RPMI7951 (cell line): ENCODE measurements at places on chromosomes 12 and 14.

- no peak for DNase-seq
Observed at GRCh38 chr12:111405859-111406473, at the start of gene SH2B3. Gene SH2B3 (plus strand): TSS chr12:111405923. CDS start chr12:111418146, 12,223 bp downstream.

GRCh38 chr14:24990050-24990449 lies 59.9 kb downstream of the STXBP6 start:
- no peak for DNase-seq

DNA sequence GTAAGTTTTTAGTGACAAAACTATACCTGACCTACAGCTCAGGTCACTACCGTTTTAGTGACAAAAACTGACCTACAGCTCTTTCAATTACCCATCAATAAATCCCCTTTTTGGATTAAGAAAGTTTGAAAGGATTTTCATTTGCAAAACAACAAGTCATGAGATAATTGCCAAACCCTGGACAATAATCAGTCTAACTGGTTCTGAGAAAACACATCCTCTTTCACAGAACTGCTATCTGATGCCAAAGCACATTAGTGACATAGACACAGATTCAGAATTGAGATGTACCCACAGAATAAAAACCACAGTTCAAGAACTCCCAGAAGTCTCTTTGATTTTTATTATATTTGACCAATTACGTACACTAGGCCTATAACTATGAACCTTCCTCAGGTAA lies 126.0 kb upstream of the COCH start:
- no peak for DNase-seq

DNA sequence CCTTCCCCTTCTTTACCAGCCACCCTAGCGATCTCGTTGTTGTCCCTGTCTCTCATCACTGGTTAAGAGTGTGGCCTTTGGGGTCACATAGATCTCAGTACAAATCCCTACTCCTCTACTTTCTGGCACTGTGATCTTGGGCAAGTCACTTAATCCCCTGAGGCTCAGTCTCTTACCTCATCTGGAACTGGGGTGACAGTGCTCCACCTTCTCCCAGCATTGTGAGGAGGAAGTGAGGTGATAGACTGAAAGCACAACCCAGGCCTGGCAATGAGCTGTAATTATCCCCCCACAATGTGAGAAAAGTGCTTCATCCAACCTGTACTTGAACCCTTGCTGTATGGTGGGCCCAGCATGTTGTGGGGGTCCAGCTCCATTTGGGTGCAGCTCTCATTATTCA lies 48.0 kb downstream of the IRAK3 start:
- DNase-seq, result no peak

DNA sequence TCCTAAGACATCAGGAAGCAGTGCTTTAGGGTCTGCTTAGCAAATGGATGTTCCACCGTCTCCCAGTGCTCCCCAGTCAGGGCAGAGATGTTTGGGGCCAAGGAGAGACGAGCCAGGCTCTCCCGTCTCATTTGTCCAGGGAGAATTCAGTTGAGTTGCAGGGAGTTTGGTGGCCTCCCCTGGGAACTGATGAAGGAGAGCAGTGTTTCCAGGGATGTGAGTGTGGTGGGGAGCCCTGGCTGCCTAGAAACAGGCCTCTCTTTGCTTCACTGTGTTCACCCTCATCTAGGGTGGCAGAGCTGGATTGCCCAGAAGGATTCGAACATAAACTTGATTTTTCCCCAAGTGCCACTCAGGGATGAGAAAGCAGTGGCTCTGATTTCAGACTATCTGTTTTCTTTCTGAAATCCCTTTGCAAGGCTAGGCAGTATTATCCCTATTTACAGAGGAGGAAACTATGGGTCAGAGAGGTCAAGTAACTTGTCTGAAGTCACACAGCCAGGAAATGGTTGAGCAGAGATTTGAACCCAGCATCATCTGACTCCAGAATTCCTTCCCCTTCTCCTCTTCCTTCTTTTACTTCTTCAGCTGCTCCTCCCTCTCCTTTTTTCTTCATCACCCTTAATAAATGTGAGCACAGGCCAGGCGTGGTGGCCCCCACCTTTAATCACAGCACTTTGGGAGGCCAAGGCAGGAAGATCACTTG lies 6.6 kb downstream of the TPCN1 start:
- no peak for DNase-seq

DNA sequence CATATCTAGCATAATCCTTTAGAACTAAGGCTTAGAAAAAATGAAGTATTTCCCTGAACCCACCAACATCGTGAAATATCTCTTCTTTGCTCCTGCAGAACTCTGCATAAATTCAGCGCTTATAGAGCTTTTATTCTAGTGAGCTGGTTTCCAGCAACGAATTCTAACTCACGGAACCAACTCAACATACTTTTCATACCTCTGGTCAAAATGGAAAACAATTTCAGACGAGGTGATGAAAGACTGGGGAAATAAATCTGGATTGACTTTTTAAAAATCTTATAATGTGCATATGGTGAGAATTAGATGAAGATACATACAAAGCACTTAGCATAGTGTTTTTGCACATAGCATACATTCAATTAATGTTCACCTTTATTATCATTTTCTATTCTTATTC lies 62.6 kb upstream of the BBS10 start:
- DNase-seq, result no peak

DNA sequence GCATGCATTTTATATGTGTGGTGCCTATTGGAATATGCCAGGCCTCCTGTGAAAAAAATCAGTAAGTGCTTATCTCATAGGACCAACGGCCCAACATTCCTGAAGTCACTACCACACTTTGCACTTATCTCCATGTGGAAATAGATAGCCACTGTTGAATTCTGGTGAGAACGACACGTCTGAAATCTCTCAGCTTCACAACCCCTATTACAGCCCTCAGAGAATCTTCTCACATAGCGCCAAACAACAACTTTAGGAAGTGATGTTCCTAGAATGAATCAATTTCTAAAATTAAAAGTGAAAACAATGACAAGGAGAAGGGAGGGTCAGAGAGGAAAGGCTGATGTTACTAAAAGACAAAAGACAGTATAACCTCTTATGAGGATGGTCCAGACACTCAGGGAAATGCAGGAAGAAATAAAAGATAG lies 270.8 kb upstream of the BTG1 start:
- DNase-seq, result no peak

GRCh38 chr14:92400579-92401444 lies 77.8 kb downstream of the SLC24A4 start:
- no peak for DNase-seq

DNA sequence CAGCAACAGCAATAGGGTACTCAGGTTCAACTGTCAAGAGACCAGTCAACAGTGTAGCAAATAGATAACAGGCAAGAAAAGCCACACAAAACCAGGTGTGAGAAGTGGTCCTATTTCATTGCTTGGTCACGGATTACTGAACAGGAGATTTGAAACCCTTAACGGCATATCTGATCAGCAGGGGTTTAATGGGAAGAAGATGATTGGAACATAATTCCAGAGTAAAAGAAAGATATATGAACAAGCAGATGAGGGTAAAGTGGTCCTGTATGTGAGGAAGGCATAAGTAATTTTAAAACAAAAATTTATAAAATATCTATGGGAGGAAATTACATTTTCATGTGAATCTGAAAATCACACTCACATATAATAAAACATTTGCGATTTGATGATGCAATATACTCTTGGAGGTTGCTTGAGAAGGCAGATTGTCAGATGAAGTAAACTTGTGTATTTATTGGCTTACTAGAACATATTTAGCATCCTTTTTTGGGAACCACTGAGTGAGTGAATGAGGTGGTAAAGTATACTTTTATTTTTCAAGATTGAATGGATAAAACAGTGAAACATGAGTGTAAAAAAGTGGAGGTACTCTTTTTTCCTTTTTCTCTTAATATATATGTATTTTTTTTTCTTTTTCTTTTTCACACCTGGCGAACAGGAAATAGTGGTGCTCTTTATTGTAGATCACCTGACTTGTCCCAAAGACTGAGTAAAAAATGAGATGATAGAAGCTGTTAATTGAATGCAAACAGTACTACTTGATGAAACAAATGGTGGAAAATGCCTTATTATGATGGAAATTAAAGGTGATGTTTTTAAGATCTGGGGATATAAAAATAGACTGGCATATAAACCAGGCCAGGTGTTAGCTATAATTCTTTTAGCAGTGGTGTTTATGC lies 21.6 kb upstream of the SDR39U1 start:
- DNase-seq, result no peak

GRCh38 chr12:116635487-116635886 lies 76.3 kb downstream of the MAP1LC3B2 start:
- DNase-seq, result no peak

GRCh38 chr14:61973981-61974380 lies 211.8 kb downstream of the SNAPC1 start:
- DNase-seq, result peak; percentile 75

- DNase-seq, result no peak
Observed at GRCh38 chr12:21683115-21683514, 25.5 kb upstream of the LDHB start.

DNA sequence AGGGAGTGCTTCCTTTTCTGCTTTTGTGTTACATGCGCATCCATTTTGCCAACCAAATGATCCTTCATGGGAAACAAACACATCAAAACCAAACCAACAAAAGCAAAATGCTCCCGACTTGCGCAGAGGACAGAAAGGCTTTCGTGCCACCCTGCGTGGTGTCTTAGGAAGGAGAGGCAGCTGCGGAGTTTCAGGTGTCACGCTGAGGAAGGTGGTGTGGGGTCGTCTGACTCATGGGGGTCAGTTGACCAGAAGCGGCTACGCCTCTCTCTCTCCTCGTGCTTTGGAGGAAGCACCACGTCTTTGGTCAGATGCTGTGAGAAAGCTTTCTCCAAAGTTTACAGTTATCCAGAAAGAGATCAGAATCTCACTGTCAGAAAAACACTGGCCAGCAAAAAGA lies 7.9 kb downstream of the EMP1 start:
- peak; percentile 67 for DNase-seq
